Sigmoid colon (tissue), 7 donors: ENCODE measurements at places on chromosomes 1 and 21. TPM values are rescaled to one million over a fixed set of nuclear protein-coding genes. Genes with fewer than 3 reads are reported as not detected.

The MAEL gene
- total RNA-seq = 1.1 TPM

The LINGO4 gene
- total RNA-seq = not detected

The PM20D1 gene
- total RNA-seq = 0.36 TPM

The SSR2 gene
- 338 TPM for total RNA-seq

DNA sequence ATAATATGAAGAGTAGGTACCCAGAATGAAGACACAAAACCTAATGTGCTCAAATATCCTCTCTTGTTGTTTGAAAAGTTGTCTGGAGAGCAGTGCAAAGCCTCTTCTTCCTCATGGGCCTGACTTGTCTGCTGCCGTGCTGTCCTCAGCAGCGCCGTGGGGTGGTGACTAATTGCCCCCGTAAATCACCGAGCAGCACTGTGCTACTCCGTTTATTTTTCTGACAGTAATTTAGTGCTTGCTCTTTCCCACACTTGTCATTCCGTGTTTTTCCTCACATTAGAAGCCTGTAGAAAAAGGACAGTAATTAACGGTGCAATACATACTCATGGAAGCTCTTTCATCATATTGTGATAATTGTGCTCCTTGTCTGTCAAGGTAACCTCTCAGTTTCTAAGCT lies 114.8 kb upstream of the BARHL2 start:
- no peak overlapping the region for H3K4me3 ChIP-seq
- H3K4me1 ChIP-seq = peaks cover 18% of the 10 kb centered on the region
- H3K27ac ChIP-seq = no peak overlapping the region
- H3K27me3 ChIP-seq = peaks cover 22% of the 10 kb centered on the region

GRCh38 chr1:13908128-13908527 lies 208.1 kb downstream of the PRDM2 start:
- no peak for DNase-seq
- H3K4me3 ChIP-seq = no peak overlapping the region
- H3K27me3 ChIP-seq = no peaks in the 10 kb centered on the region
- H3K36me3 ChIP-seq = no peaks in the 10 kb centered on the region
- H3K27ac ChIP-seq = no peak overlapping the region
